ENCODE measurements at places on chromosomes 5 and 9.

- DNase-seq = no peak
Observed at GRCh38 chr5:62134811-62135210, 171.2 kb upstream of the KIF2A start.

DNA sequence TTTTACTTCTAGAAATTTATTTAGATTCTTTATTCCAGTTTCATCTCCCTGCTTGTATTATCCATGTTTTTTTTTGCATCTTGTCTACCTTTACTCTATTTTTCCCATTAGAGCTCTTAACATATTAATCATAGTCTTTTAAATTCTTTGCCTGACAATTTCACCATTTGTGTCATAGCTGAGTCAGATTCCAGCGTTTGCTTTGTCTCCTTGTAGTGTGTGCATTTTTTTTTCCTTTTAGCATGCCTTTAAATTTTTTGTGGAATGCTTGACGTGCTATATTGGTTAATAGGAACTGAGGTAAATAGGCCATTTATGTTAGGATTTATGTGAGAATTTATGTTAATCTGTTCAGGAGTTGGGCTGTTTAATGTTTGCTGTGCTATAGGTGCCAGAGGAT lies 41.8 kb upstream of the NFIL3 start:
- no peak for DNase-seq

DNA sequence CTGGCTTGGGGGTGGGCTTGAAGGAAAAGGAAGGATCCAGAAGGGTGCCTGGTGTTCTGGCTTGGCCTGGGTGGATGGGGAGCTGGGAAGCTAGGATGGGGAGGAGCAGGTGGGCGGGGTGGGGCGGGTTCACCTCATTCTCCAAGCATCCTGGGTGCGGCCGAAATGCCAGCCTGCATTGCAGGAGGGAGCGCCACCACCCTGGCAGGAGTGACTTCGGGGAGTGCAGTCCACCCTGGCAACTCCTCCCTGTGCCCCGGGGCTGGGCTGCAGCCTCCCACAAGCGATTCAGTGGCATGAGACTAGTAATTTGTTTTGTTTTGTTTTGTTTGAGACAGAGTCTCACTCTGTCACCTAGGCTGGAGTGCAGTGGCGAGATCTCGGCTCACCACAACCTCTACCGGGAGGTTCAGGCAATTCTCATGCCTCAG lies 5.5 kb downstream of the TTC16 start:
- DNase-seq = no peak

- DNase-seq = no peak
Observed at GRCh38 chr9:37975639-37976038, 71.7 kb upstream of the SLC25A51 start.

DNA sequence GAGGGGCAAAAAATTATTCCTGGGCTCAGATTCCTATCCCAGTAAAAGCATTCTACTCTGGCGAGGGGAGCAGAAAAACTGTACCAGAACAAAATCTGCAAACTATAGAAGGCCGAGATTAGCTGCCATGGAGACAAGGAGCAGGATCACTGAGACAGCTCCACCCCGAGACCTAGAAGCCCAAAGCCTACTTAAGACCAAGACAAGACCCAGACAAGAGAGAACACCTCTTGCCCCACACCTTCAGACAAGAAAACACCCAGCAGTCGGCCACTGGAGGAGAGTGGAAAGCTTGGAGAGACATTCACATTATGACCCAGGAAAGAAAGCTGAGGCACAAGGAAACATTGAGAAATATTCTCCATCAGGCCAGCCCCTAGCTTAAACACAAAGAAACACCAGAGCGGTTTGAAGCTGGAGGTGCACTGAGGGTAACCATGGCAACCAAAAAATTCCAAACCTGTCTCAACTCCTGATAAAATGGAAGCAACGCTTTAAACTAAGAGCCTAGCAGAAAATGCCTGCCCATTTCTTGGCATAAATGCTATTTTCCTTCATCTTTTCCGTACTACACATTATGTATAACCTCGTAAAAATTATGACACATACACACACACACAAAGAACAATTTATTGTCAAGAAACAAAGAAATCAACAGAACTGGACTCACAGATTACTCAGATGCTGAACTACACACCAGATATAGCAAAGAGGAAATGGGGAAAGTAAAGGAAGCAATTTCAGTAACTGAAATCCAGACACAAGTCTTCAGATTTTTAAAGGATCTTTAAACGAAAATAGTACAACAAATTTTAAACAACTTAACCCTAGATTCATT lies 53.8 kb upstream of the FTMT start:
- no peak for DNase-seq

DNA sequence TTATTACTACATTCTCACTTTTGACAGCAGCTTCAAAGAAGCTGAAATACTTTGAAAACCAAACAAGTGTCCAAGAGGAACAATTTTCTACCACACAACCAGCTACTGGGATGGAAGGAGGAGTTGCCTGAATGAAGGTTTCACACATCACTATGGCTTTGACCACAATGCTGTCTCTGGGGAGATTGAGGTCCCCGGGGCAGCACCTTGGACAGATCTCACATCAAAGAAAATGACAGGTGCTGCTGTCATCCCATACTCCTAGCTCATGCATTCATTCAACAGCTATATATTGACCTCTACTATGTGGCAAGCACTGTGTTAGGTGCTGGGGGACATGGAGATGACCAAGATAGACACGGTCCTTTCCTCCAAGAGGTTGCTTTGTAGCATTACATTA lies 233.2 kb upstream of the RASEF start:
- DNase-seq = no peak

DNA sequence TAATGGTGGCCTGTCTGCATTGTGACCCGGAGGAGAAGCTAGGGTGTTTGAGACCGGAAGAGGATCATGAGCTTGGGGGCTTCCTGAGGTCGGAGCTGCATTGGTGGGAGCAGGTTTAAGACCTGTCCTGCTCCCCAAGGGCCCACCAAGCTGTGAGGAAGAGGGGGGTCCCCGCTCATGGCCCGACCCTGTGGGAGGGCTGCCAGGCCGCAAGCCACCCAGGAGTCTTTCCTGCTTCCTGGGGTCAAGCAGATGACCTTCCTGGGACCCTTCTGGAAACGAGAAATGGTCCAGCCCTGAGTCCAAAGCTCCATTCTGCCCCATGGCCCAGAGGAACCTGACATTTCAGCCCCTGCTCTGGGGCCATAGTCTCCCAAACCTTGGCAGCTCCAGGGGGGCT lies 61.5 kb upstream of the RNU6ATAC start:
- DNase-seq = no peak

DNA sequence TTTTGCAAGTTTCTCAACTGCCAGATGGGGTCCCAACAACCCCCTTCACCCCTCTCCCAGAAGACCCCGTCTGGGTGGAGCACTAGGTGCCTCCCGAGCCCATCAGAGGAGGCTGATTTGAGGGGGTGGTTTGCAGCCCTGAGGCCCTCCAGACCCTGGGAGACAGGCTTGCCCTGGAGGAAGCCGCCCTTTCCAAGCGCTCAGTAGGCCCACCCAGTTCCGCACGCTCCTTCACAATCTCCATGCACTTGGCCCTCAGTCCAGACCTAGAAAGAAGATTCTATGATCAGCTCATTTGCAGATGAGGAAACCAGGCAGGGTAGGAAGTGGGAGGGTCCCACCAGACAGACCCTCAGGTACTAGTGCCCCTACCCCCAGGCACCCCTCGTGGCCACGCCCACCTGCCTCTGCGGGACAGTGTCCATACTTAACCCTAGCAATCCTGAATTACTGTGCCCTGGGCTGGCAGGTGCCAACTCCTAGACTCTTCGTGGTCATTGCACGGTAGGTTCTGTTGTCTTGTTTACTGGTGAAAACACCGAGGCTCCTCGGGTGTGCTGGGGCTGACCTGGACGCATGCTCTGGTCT lies 22.3 kb downstream of the OR2V1 start:
- no peak for DNase-seq

DNA sequence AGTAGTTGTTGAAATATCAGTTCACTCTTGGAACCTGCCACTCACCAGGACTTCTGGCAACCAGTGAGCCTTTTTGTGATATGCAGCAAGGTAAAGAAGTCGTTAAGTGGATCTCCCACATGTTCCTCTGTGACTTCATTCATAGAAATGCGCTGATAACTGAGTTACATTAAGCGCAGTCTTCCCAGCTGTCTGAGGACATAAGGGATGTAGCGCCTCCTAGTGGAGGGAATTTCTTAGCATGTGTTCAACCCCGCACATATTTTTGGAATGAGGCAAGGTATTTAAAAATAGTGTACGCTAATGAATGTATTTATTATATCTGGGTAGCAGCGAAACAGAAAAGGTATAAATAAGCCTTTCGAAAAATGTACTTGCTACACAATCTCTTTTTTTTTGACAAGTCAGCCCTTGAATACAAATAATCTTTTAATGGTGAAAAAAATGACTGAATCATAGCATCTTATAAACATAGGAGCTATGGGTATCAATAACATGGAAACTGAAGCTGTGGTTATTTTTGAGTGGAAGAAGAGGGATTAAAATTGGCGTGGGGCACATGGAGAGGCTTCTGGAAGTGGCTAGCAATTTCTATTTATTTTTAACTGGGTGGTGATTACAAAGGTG lies 38.0 kb downstream of the PALM2AKAP2 start:
- peak; percentile 64 for DNase-seq

DNA sequence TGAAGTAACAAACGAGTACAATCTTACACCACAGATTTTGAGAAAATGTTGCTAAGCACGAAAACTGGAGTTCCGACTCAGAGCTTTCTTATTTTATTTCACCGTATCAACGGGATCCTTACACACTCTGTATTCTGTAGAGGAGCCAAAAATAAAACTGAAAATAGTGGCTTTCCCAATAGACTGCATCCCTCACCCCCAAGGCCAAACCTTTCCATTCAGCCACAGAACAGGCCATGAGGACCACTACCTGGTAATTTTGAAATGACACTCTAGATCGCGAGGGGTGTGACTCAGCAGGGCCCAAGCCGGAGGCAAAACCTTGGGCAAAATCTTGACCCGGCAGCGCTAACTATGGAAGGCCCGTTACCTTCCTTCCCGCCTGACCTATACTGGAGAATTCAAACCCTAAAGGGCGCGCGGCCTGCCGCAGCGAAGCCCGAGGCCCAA lies 432 bp downstream of the HSPA9 start:
- no peak for DNase-seq

DNA sequence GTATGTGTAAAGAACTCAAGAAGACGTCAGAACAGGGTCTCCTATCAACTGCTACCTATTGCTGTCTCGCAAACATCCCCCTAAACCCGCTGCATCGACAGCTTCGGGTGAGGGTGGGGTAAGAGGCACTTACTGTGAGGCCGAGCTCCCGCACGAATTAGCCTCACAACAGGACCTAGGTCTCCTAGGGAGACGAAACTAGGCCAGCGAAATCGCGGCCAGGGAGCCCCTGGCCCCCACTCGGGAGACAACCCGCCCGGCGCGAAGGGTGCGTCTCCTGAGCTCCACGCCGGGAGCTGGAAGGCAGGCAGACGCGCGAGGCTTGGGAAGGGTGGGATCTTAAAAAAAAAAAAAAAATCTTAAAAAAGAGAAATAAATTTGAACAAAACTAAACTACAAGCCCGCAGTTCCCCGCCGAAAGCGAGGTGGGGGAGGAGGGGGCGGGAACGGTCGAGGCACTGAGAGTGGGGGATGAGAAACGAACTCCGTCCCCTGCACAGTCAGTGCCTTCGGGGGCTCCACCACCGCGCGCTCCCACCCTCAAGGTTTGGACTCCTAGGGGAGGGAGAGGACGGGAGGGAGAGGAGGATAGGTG lies 33.0 kb upstream of the NFIB start:
- DNase-seq = peak; percentile 70

- no peak for DNase-seq
Observed at GRCh38 chr9:107928701-107929371, 439.3 kb upstream of the KLF4 start.

DNA sequence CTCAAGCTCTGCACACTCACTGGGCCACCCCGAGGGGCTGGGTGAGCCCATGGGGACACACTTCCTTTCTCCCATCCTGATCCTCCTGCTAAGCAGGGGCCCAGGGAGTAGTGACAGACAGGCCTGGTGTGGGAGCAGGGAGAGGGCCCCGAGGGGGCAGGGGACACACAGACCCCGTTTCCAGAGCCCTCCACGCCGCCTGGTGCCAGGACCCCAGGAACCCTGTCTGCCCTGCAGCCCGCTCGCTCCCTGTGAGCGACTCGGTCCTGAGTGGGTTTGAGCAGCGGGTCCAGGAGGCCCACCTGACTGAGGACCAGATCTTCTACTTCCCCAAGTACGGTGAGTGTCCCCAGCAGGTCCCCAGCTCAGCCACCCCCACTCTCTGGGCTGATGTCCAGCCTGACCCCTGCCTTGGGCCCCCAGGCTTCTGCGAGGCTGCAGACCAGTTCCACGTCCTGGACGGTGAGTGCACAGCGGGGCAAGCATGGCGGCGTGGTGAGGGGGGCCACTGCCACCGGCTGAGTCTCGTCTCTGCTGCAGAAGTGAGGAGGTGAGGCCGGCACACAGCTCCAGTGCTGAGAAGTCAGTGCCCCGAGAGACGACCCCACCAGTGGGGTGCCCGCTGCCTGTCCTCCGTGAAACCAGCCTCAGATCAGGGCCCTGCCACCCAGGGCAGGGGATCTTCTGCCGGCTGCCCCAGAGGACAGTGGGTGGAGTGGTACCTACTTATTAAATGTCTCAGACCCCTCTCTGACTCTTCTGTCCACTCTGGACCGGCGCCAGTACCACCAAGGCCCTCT lies 1.4 kb downstream of the C8G start:
- no peak for DNase-seq

DNA sequence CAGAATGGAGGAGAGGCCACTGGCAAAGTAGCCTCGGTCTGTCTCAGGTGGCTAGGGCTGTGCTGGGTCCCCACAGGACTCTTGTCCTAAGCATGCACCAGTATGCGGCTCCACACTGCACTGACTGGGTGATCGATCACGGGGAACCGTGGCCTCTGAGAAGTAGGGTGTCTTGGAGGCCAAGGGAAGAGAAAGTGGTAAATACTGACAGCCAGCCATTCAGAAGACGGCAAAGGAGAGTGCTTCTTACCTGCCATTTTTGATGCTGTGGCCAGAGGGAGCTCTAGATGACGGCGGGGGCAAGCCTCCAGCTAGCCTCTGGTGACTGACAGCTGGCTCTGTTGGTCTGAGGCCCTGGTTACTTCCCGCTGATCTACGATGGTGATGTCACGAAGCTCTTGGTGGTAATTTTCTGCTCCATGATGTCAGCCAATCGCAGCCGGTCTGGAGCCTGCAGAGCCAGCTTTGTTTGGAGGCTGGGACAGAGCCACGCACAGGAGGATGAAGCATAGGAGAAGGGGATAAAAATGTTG lies 40.4 kb upstream of the GADD45G start:
- DNase-seq = no peak

DNA sequence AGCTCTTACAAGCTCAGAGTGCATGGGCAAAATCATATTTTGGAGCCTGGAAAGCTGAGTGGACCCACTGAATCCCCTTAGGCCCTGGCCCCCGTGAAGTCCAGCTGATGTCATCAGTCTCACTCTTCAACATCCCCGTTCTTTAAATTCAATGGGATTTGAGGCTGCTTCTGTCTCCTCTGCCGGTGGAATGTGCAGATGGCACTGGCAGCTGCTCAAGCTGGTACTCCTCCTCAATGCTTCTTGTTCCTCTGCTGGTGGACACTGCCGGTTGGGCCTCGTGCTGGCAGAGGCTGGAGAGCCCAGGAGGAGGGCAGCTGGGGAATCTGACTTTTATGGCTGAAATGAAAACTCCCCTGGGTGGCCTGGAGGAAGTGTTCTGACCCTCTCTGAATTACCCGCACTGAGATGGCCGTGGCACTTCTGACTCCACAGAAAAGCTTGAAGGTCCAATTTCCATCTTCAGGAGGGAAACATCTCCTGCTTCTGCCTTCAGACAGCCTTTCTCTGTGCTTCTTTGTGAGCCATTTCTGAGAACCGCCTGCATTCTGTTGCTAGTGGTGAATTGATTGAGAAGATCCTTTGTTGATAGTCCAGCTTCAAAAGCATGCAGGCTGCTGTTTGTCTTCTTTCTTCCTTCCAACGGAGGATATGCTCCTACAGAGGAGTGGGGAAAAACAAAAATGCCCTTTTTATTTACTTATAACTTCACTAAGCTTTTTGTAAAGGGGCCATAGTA lies 298.9 kb downstream of the TMEM38B start:
- DNase-seq = no peak
